ENCODE measurements at places on chromosomes 11 and 22.

DNA sequence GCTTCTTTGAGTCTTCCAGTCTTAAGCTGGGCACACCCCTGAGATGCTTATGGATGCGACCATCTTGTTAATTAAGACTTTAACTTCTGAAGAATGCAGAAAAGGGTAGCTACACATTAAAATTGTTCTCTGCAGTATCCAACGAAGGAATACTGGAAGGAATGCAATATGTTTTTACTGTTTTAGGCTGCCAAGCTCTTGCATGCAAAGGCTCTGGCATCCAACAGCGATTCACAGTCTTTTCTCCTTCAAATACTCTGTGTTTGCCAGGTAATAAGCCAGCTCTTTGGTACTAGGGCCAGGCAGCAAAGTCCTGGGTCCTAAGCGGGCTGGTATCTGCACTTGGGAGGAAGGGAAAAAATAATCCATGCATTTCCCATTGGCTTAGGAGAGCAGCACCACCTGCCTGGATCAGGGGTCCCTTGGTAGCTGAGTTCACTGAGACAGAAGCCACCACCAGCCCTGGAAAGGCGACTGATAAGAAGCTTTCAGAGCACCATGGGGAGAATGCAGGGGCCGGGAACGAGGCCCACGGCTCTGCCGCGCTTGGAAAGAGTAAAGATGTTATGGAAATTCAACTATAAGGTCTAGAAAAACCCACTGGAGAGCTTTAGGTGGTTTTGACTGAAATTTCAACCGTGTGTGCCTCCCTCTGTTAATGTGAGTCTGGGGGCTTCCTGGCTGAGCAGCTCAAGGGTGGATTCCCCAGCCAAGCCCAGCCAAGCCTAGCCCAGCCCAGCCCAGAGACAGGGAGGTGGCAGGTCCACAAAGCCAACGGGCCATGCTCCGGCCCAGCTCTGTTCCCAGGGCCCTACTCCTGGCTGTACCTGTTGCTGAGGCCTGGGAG, 67.0 kb upstream of the CCND1 start:
- DNase-seq, result no peak

DNA sequence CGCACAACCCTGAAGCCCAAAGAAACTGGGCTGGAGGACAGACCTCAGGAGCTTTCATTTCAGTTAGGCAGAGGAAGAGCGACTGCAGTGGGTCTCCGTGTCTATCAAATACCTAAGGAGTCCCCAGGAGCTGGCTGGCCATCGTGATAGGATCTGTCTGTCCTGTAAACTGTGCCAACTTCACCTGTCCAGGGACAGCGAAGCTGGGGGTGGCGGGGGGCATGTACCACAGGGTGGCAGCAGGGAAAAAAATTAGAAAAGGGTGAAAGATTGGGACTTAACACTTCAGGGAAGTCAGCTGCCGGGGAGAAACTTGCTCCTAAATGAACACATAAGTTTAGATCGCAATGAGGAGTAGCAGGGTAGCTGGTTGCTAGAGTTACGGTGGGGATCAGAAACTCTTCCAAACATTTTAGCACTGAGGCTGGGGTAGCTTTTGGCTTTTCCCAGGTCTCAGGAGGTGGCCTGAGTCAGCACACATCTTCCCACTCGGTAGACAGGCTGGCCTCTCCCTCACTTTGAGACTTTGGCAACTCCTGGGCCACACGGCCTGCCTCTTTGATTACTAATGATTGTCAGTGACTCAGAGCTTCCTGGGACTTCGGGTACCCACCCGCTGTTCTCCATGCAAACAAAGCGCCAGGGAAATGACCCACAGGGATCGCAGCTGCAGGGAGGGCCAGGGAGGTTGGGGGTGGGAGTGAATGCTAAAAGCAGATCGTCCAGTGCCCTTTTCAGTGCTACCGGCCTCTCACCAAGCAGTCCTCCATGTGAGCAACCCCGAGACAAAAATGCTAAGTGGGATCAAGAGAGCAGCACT, 2.9 kb upstream of the MTFP1 start:
- no peak for DNase-seq

- DNase-seq, result no peak
Observed at GRCh38 chr11:130216591-130217132, 57.1 kb downstream of the ST14 start.

GRCh38 chr11:83409891-83410290, 123.7 kb upstream of the CCDC90B start:
- no peak for DNase-seq

DNA sequence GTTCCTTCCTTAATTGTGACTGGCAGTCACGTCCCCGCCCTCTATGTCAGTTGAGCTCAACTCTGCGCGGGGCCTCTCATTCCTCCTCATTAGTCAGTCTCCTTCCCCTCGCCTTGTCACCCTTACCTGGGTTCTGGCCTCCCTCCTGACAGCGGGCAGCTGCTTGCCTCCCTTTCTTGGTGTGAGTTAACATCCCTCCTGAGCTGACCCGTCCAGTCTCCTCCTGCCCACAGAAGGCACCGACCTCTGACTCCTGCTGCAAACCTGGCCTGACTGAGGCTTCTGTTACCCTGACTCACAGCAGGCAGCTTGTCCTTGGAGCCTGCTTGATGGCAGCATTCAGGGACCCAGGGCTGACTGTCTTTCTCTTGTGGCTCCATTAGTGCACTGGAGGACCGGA, 45.2 kb downstream of the GRIK4 start:
- no peak for DNase-seq

DNA sequence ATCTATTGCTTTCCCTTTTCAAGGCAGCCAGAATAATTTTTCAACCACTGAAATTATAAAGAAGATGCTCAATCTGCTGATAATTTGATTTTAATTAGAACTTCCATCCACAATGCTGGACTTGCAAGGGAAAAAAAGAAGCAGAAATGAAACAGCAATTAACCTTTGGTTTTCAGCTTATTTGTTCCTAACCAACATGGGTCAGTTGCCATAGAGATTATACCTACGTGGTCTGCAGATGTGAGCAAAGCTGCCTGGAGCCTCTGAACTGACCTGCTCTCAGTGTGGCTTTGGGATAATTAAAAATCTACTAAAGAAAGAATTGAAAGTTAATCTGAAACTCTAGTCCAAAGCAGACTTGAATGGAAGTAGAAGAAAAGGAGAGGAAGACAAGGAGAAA, 195.7 kb upstream of the API5 start:
- DNase-seq, result no peak

DNA sequence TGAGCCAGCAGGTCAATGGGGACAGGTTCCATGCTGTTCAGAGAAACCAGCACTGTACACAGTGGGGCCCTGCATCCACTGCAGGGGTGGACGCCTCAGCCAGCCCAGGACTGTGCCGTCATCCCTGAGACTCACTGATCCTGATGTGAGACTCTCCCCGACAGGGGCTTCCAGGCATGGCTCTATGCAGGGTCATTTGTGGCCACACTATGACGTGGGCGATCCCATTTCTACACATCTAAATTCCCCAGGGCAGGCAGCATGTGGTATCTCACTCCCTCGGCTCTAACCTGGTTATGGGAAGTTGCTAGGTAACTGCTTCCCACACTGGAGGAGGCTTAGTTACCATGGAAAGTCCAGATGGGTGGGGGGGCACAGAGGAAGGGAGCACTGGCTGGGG, 14.2 kb upstream of the FAM83F start:
- DNase-seq, result no peak

DNA sequence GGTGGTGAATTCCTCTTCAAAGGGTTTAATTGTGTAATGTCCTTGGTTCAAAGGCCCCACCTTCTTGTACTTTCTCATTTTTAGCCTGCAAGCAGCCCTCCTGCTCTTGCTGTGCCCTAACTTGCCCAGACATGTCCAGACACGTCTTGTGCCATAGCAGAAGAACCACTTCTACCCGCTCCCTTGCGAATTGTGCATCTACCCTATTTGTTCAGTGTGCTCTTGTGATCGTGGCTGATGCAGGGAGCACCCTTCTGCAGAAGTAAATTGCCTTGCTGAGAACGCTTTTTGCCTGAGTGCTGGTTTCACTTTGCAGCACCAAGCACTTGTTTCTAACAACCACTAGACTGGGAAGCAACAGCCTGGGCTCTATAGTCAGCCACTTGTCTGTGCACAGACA, 249.4 kb downstream of the SBF2 start:
- DNase-seq, result no peak

DNA sequence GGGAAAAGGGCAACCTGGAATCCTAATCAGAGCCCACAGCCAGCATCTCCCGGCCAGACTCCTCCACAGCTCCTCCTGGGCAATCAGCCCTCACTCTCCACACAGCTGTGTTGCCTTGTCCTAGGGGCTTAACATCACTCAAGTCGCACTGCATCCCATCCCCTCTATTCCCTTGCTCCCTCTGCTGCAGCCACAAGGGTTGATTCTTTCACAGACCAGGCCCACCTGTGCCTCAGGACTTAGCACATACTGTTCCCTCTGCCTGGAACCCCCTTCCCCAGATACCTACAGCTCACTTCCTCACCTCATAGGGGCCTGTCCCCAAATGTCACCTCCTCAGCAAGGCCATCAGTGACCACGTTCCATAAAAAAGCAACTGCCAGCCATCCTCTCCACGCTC, 18.4 kb downstream of the SPATA19 start:
- DNase-seq, result no peak

- DNase-seq, result no peak
Observed at GRCh38 chr11:5992604-5993251, 5.9 kb upstream of the OR52L1 start.

- no peak for DNase-seq
Observed at GRCh38 chr11:88739524-88739923, 326.3 kb downstream of the GRM5 start.

- DNase-seq, result no peak
Observed at GRCh38 chr22:45992737-45993136, 15.8 kb upstream of the WNT7B start.

DNA sequence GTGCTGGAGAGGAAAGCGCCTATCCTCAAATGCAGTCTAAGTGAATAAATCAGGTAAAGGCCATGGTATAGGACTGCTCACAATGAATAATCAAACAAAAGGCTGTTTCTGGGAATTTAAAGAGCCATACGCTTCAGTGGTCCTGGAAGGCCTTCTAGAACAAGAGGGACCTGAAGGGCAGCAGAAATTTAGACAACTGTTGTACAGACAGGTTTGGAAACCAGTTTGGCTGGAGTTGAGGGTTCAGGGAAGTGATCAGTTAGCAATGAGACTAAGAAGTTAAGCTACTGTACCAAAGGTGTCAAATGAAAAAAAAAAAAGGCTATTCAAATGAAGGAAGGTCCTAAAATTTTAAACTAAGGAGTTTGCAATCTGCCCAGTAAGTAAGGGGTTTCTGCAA, 56.6 kb upstream of the SCUBE2 start:
- DNase-seq, result no peak

- no peak for DNase-seq
Observed at GRCh38 chr11:924406-925157, 1.1 kb upstream of the AP2A2 start.
